ENCODE measurements at places on chromosomes 2 and 18.

DNA sequence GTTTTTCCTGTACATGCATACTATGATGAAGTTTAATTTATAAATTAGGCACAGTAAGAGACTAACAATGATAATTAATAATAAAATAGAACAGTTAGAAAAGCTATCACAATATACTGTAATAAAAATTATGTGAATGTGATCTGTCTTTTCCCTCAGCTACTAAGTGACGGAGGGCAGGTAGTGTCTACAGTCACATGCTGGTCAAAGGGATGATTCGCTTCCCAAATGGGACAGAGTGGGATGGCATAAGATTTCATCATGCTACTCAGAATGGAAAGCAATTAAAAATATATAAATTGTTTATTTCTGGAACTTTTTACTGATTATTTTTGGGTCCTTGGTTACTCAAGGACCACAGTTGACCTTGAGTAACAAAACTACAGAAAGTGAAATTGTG is 71.5 kb downstream of the DAW1 start:
- no peaks in the 10 kb centered on the region for H3K27me3 ChIP-seq
- H3K4me1 ChIP-seq, result no peaks in the 10 kb centered on the region
- no peak for DNase-seq
- H3K4me3 ChIP-seq, result no peak overlapping the region
- H3K36me3 ChIP-seq, result no peaks in the 10 kb centered on the region

DNA sequence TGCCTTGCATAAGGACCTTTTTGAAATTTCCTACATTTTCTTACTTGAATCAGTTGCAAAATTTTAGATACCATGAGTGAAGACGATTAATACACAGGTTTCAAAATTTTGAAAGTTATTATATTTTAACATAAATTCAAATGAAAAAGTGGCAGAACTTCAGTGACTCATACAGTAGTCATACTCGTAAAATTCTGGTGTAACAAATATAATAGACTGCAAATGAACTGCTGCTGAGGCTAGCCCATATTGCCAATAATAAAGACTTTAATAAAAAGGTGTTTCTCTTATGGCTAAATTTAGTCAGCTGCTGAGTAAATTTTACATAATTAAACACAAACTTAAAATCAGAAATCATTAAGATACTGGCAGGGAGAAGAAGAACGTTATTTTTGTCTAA is 36.9 kb downstream of the MSH6 start:
- H3K36me3 ChIP-seq, result peaks cover 92% of the 10 kb centered on the region
- no peaks in the 10 kb centered on the region for H3K4me1 ChIP-seq
- H3K4me3 ChIP-seq, result no peak overlapping the region
- no peaks in the 10 kb centered on the region for H3K27me3 ChIP-seq

DNA sequence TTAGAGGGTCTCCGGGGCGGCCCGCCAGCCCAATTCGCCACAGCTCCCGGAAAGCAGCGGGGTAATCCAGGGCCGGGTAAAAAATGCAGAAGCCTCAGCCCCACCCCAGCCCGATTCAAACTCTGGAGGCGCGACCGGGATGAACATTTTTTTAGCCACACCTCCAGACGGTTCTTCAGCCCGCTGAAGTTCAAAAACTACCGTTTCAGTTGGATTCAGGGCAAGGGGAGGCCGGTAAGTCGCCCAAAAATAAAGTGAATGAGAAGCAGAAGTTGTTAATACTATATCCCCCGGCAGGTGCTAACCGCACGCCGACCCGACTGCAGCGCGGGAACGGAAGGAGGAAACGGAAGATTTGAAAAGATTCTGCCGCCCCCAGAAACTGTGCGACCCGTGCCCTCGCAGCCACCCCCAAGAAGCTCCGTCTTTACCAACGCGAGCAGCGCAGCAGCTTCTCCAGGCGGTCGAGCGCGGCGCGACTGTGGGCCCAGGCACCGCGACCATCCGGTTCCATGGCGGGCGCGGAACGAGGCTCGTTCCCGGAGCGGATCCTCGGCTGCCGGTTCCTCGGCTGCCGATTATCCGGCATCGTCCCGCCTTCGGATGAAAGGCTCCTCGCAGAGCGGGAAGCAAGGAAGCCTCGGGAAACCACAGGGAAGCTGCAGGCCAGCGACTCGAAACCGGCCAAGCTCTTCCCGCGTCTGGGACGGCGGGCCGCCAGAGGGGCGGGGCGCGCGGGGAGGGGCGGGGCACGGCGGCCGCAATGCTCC is at the start of gene BARD1:
Gene BARD1 (minus strand): TSS at position 703 of the 770 bp plus-strand sequence. CDS start 114 bp downstream, at position 589.
- H3K4me3 ChIP-seq, result peak within 1 kb of the TSS; percentile 79
- H3K4me1 ChIP-seq, result peaks cover 14% of the 10 kb centered on the region
- DNase-seq, result no peak
- no peaks in the 10 kb centered on the region for H3K27me3 ChIP-seq

- H3K36me3 ChIP-seq, result peaks cover 13% of the 10 kb centered on the region
- peaks cover 68% of the 10 kb centered on the region for H3K4me1 ChIP-seq
- DNase-seq, result peak; percentile 62
These were observed 105.6 kb downstream of the CRIM1 start for GRCh38 chr2:36461039-36461681.

- DNase-seq, result no peak
- no peaks in the 10 kb centered on the region for H3K4me1 ChIP-seq
- H3K4me3 ChIP-seq, result no peak overlapping the region
- no peaks in the 10 kb centered on the region for H3K36me3 ChIP-seq
- no peaks in the 10 kb centered on the region for H3K27me3 ChIP-seq
These were observed 67.9 kb downstream of the MYL12B start for GRCh38 chr18:3329872-3330271.

DNA sequence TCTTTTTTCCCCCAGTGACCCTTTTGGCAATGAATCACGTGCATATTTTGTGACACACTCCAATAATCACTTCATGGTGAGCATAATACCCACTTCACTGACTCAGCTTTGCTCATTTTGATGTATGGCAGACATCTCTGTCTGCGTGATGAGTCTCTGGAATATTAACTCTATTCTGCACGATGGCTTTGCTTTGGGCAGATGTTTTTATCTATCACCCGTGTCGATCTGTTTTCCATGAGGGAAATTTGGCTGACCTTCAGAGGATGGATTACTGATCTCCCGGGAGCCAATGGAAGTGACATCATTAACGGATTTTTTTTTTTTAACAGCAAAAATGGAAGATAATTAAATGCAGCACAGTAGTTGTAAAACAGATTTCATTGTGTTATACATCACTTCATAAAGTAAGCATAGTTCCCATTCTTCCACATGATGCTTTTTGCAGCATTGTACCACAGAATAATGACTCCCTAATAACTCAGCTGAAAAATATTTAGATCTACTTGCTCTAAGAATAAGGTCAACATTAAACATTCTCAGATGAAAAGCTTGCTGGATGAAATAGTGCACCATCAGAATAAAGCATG is 29.8 kb downstream of the CDC42EP3 start:
- peaks cover 68% of the 10 kb centered on the region for H3K4me1 ChIP-seq
- no peak overlapping the region for H3K27ac ChIP-seq
- peaks cover 19% of the 10 kb centered on the region for H3K36me3 ChIP-seq
- H3K27me3 ChIP-seq, result no peaks in the 10 kb centered on the region
- H3K4me3 ChIP-seq, result no peak overlapping the region
- no peak for DNase-seq

DNA sequence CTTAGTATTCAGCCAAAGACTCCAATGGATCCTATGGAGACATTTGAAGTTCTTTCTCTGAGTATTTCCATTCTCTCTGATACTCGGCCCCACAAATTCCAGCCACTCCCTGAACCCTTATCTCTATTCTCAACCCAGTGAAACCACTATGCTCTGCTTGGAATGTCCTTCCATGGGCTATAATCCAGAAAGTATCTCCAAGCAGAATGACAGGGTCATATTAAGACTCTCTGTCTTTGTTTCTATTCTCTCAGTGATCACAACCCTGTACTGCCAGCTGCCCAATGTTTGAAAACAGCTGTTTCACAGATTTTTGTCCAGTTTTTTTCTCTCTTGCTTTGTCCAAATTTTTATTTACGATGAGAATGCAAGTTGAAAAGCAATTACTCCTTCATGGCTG is 21.9 kb downstream of the CHMP3 start:
- no peaks in the 10 kb centered on the region for H3K27me3 ChIP-seq
- no peak overlapping the region for H3K27ac ChIP-seq
- no peak overlapping the region for H3K4me3 ChIP-seq
- H3K36me3 ChIP-seq, result peaks cover 8% of the 10 kb centered on the region
- H3K4me1 ChIP-seq, result peaks cover 3% of the 10 kb centered on the region
- DNase-seq, result no peak

- H3K4me1 ChIP-seq, result no peaks in the 10 kb centered on the region
- DNase-seq, result peak; percentile 68
- no peak overlapping the region for H3K27ac ChIP-seq
- no peak overlapping the region for H3K4me3 ChIP-seq
- no peaks in the 10 kb centered on the region for H3K27me3 ChIP-seq
These were observed 310.8 kb downstream of the EIPR1 start for GRCh38 chr2:3066831-3067230.

- no peak overlapping the region for H3K27ac ChIP-seq
- H3K4me3 ChIP-seq, result no peak overlapping the region
- no peak for DNase-seq
- no peaks in the 10 kb centered on the region for H3K36me3 ChIP-seq
- peaks cover 52% of the 10 kb centered on the region for H3K27me3 ChIP-seq
- peaks cover 4% of the 10 kb centered on the region for H3K4me1 ChIP-seq
These were observed 54.2 kb upstream of the CTDP1 start for GRCh38 chr18:79625195-79625923.
